ENCODE measurements at places on chromosomes 7 and 10.

GRCh38 chr10:104347295-104348045 is 6.2 kb upstream of the CFAP58 start:
- DNase-seq = no peak

- no peak for DNase-seq
These were observed 17.8 kb downstream of the HDAC9 start for GRCh38 chr7:18513343-18513742.

DNA sequence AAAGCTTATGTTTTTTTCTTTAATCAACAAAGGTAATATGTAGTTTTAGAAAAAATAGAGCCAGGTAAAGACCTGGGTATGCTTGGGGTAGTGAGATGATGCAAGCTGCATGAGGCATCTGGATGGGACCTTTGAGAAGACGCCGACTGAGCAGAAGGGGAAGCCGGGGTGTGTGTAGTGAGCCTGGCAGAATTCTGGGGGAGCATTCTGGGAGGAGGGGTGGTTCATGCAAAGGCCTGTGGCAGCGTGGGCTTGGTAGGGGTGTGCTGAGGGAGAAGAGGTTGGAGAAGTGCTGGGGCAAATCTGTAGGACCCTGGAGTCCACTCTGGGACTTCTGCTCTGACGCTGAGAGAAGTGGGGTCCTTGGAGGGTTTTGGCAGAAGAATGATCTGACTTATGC is 33.9 kb upstream of the SHH start:
- DNase-seq = no peak

DNA sequence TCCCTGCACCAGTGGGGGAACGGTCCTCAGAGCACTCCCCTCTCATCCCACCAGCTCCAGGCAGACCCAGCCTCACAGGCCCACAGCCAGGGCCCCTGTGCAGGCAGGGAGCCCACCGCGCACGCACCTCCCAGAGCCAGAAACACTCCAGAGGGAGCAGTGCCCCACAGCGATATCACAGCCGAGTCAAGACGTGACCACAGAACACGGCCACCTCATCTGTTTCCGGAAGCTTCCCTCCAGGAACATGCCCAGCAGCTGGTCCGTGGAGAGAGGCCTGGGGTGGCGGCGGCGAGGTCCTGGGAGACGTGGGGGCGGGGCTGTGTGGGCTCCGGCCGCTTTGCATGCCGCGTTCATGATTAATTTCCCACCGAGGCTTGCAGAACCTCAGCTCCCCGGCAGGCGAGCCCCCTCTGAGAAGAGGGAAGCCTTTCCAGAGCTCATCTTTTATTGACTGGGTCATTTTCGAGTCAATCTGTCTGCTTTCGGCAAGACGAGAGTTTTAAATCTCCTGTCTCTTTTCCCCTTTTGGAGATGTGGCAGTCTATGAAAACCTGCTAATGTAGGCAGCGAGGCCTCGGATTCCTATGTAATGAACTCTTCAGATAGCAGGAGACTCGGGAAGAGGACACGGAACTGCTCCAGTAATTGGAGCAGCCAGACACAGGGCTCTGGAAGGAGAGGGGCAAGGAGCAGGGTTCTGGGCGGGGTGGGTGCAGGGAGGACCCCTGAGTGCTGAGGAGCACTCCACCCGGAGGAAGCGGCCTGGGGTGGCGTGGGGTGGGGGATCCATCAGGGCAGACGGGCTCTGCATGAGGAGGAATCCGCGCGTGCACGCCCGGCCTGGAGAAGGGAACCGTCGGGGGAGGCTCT is 242.8 kb downstream of the ELFN1 start:
- DNase-seq = no peak

- no peak for DNase-seq
These were observed 99.1 kb downstream of the CCDC71L start for GRCh38 chr7:106561666-106562411.

- DNase-seq = no peak
These were observed 71.4 kb downstream of the PLXNA4 start for GRCh38 chr7:132504852-132505251.

DNA sequence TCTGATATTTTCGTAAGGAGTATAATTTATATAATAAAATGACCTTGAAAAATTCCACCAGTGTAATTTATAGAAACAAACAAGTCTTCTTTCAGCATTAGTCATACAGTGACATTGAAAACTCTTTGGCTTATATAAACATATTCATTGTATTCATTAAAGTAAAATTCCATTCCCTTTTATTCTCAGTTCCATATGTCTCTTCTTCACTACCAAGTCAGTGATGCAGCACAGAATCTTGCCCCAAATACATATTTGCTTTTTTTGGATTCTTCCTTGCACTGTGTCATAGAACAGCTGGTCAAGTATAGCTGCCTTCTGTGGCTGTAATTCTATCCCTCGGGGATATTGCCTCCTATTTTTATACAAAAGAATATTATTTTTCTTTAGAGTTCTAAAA is 884.5 kb upstream of the POT1 start:
- DNase-seq = no peak

GRCh38 chr7:73932364-73932763 is 71.4 kb downstream of the TMEM270 start:
- no peak for DNase-seq

DNA sequence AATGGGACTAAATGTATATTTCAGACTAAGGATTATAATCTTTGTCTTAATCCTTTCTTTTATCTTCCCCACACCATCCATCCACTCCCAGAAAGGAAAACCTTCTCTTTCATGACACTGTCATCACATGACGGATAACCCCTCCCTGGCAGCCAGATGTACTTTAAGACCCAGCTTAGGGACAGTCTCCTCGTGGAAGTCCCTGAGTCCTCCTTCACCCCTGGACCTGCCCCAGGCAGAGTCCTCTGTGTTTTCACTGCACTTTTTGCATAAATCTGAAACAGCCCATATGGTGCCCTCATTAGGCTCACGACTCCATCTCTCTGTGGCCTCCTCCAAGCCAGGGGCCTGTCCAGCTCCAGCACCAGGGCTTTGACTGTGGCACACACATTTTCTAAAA is 16.0 kb downstream of the NRAP start:
- no peak for DNase-seq

GRCh38 chr10:44008270-44008916 is 359.7 kb upstream of the ZNF32 start:
- DNase-seq = no peak

DNA sequence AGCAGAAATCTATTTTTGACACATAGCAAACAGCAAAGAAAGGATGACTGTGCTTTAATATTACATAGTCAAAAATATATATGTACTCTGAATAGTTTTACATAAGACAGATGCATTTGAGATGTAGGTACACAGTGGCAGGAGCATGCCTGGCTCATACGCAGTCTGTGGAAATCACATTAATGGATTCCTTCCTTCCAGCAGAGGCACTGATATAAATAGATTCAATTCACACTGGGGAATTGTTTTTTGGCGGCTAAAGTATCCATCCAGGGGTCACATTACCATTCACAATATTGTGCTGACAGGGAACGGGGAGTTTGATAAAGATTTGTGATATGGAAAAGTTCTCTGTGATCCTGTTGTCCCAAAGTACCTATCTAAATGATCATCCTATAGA is 72.5 kb upstream of the AGR3 start:
- DNase-seq = no peak

- no peak for DNase-seq
These were observed 3.6 kb downstream of the FAM53B start for GRCh38 chr10:124740369-124741280.

GRCh38 chr10:71397296-71398212 is 834 bp downstream of the CDH23 start:
- peak; percentile 39 for DNase-seq

- no peak for DNase-seq
These were observed 13.0 kb downstream of the NOBOX start for GRCh38 chr7:144390481-144390880.

GRCh38 chr10:102779680-102780526 is 36.2 kb downstream of the WBP1L start:
- no peak for DNase-seq

DNA sequence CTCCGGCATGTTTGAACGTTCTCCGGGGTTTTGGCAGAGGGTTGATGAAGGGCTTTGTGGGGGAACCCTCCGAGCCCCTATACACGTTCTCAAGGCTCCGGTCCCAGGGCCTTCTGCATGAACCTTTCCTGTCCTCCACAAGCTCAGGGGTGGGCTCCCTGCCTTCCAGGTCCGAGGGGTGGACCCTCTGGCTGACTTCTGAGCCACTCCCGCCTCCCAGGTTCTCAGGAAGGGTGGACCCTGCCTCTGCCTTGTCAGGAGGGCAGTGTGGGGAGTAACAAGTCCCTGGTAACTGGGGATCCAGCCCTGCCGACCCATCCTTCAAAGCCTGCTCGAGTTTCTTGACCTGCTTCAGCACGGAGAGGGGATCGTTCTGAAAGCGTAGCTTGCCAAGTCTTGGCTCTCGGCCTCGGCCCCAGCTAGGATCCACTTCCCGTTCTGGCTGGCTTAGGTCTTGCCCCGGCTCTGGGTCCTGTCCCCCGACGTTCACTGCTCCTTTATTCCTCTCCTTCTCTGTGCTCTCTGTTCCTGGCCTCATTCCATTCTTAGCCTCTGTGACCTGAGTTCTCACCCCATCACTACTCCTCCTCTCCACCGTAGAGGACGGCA is 38.9 kb downstream of the DENND2A start:
- DNase-seq = no peak

DNA sequence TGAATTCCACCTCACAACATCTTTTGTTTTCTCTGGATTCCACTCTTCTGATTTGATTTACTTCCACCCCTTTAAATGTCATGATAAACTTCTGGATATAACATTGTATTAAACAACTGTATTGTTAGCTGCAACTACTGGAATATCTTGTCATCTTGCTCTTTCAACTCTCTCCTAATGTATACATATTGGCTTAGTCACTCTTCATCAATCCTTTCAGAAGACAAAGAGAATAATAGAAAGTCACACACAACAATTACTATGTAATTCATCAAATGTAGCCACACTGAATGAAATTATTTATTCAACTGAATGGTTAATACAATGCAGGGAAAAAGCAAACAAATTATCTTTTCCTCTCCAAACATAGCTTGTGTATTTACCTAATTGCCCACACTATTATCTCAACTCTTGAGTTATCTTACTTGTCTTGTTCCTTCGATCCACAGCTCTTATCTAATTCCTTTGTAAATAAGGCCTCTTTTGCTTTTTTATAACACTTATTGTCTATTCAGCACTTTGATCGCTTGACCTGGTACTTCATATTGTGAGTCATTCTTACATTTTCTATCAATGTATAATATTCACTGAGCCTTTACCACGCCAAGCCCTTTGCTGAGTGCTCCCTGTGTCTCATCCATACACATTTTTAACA is 16.7 kb downstream of the SEMA3A start:
- no peak for DNase-seq
